ENCODE measurements at places on chromosomes 6 and 20.

DNA sequence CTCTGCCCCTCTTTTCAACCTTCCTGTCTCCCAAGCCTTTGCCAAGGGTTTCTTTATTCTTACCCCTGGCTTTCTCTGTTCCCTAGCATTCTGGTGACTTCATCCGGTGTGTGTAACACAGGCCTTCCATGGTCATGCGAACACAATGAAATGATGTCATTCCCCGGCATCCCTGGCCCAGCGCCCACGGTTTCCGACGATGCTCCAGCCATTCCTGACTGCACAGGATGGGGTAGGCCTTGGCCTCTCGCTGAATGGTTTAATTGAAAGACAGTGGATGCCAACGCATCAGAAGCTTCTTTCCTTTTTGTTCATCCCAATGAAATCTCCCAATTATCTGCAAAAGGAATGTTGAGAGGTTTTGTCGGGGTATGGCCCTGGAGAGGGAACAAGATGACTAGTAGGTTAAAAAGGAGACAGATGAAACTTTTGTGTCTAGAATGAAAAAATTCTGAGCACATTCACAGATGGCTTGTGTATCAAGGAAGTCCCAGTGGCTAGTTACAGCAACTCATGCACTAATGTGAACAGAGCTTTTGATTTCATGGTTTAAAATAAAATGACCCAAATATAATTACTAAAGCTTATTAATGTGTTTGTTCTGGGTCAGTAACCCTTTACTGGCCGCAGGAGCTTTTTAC is 655.0 kb downstream of the QKI start:
- DNase-seq, result peak; percentile 42

DNA sequence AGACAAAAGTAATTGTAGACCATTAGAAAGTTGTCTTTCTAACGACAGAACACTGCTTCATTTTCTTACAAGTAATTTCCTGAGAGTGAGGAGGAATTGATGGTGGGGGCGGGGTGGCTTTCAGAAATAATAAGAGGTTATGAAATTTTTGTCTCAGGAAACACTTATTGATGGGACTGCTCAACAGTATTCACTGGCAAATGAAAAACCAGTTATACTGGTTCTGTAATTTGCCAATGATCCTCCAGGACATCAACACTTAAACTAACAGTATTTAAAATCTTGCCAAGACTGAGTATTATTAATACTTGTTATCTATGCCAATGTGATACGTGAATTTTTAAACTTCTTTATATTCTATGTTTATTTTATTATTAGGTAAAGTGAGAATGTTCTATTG is 41.8 kb upstream of the FUT9 start:
- DNase-seq, result no peak

DNA sequence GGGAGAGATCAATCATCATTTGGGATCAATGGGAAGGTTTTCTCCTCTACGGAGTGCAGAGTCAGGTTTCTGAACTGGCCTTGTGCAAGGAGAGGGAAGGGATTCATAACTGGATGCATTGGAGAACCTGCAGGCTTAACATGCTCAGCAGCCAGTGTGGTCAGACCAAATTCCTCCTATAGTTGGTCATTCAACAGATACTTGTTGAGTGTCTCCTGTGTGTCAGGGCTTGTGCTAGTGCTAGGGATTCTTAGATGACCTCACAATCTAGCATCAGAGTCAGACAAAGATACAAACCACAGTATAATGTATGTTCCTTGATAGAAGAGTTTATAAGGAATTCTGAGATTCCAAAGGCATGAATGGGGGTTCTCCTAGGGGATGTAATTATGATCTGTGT is 23.9 kb downstream of the RALY start:
- peak; percentile 96 for DNase-seq

- DNase-seq, result no peak
These were observed 166.0 kb downstream of the DLL1 start for GRCh38 chr6:170124836-170125235.

DNA sequence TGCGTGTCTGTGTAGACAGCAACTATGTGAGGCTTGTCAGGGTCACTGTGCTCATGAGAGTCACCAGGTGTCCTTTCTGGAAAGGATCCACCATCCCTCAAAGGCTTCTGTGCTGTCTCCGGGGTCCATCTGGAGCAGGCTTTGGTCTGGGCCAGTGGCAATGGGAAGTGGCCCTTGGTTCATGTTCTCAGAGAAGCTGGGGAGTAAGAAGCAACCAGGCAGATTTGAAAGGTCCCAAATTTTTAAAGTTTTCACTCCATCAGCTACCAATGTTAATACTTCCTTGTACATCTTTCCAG is 68.2 kb downstream of the GCNT2 start:
- no peak for DNase-seq

DNA sequence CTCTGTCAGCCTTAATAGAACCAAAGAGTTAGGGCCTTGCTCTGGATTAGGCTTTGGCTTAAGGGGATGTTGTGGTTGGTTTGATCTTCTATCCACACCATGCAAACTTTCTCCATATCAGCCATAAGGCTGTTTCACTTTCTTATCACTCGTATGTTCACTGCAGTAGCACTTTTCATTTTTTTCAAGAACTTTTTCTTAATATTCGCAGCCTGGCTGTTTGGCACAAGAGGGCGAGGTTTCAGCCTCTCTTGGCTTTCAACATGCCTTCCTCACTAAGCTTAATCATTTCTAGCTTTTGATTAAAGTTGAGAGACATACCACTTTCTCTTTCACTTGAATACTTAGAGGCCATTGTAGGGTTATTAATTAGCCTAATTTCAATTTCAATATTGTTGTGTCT is 193.1 kb downstream of the NRN1 start:
- no peak for DNase-seq

DNA sequence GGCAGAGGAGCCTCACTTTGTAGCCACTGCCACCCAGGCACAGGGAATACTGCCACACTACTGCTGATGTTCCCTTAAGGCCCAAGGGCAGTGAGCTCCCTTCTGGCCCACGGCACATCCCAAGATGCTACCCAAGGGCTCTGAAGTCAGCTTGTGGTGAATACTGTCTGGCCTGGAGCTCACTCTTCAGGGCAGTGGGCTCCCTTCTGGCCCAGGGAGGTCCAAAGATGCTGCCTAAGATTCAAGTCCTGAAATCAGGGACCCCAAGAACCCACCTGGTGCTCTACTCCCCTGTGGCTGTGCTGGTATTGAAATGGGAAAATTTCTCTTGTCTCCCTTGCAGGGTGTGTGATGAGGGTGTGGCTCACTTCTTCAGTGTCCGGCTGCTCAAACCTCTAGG is 132.8 kb downstream of the TINAG start:
- no peak for DNase-seq

DNA sequence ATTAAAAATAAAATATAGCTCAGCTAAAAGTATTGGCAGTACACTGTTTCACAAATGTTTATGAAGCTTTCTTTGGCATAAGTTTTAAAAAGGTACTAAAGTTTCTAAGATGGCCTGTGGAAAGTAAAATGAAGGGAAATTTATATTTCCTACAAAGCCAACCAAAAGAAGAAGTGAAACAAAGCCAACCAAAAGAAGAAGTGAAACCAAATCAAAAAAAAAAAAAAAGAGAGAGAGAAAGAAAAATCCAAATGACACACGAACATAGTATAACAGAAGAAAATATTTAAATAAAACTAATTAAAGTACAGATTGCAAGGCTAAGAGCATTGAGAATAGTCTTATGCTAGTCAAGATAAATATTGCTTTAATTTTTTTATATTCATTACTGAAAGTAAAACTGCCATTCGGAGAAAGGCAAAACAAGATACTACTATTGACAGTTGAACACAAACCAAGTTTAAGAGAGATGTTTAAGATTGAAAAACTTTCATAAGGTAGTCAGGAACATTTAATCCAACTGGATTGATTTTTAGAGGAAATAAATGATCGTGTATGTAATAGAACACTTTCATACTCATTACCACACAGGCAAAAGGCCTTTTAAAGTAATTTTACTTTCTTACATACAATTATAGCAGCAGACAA is 12.8 kb upstream of the KHDRBS2 start:
- DNase-seq, result no peak

GRCh38 chr6:127077886-127078285 is 40.6 kb upstream of the RSPO3 start:
- no peak for DNase-seq

- no peak for DNase-seq
These were observed 42.1 kb upstream of the SLC22A3 start for GRCh38 chr6:160305926-160306713.

GRCh38 chr6:74651948-74652842 is 553.7 kb downstream of the COL12A1 start:
- DNase-seq, result peak; percentile 63

DNA sequence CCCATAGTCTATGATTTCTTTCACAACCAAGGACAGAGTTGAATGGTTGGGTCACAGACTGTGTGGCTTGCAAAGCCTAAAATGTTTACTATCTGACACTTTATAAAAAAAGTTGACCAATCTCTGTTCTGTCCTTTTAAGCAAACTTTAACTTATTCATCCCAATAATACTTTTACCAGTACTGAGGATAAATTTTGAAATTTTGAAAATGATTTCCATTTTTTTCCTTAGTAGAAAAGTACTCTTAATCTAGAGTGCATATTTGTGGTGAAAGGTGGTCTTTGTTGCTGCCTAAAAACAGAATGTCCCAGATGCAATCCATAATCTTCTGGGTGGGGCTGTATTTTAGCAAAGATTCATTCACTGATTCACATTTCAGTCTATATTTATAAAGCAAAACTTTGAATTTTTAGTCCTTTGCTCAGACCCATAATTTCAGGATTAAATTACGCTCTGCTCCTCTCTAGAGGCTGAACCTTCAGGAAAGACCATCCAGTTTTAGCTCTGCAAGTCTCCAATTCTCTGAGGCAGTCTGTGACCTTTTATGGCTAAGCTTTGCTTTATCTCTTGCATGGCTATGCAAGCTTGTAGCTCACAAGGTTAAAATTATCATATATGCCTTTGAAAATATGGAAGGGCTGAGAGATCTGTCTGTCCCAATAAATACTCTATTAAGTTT is 573.5 kb downstream of the COL12A1 start:
- DNase-seq, result no peak

- DNase-seq, result peak; percentile 98
These were observed 9.6 kb downstream of the CLDN20 start for GRCh38 chr6:155273431-155273830.

DNA sequence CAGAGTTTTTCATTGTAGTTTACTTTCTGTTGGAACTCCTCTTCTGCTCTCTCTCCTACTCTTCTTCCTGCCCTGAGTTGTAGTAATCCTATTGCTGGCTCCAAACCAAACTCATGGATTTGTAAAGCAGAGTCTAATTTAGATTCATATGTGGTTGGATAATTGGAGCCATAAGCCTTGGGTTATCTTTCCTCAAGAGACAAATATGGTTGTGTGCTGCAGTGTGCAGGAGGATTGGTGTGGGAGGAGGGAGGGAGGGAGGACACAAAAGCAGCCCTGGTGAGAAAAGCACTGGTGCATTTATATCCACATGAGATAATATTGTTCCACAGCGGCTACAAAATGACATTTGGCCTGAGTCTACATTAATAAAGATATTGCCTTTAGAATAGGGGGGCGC is 4.2 kb downstream of the HLA-G start:
- DNase-seq, result no peak

DNA sequence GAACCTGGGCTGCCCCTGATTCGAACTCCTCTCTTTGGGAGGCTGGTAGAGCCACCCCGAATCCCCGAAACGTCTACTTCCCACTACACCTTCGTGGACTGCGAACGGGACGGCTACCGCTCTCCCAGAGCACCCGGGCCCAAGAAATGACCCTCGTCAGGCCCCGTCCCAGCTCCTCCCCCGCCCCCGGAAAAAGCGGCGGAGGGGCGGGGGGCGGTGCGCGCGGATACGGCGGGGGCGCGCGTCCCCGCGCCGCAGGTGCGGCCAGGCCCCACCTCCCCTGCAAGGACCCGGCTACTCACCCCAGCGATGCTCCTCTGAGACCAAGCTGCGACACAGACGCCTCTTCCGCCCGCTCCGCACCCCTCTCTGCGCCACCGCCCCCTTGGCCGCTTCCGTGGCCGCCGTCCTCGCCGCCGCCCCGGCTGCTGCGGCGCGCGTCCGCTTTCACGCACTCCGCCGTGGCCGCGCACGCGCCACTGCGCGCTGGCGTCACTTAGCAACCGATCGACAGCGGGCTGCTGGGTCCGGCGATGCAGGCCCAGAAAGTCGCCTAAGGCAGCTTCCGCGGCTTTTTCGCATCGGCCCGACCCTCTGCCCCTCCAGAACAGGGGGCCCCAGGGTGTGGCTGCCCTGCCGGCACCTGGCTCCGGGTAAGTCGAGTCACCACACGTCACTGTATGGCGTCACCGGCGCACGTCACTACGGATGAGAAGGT is at the start of gene BTBD9:
Gene BTBD9 (minus strand): TSS at position 432 of the 718 bp plus-strand sequence.
- peak; percentile 81 for DNase-seq

DNA sequence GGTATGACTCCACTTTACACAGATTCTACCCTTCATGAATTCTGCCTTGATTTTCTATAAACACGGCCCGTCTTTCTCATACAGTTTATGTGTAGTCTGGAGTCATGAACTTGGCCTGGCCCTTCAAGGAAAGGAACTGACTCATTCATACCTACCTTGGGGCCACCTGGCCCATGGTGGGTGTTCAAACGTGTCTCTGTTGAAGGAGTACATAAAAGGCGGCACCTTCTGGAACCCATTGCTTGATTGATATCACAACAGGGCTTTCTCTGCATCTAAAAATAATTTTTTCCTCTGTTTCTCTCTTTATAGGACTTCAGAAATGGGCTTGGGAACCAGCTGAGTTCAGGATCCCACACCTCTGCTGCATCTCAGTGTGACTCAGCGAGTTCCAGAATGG is 363.0 kb upstream of the SOX4 start:
- no peak for DNase-seq

GRCh38 chr6:28296520-28297060 is 15.2 kb downstream of the PGBD1 start:
- DNase-seq, result no peak

DNA sequence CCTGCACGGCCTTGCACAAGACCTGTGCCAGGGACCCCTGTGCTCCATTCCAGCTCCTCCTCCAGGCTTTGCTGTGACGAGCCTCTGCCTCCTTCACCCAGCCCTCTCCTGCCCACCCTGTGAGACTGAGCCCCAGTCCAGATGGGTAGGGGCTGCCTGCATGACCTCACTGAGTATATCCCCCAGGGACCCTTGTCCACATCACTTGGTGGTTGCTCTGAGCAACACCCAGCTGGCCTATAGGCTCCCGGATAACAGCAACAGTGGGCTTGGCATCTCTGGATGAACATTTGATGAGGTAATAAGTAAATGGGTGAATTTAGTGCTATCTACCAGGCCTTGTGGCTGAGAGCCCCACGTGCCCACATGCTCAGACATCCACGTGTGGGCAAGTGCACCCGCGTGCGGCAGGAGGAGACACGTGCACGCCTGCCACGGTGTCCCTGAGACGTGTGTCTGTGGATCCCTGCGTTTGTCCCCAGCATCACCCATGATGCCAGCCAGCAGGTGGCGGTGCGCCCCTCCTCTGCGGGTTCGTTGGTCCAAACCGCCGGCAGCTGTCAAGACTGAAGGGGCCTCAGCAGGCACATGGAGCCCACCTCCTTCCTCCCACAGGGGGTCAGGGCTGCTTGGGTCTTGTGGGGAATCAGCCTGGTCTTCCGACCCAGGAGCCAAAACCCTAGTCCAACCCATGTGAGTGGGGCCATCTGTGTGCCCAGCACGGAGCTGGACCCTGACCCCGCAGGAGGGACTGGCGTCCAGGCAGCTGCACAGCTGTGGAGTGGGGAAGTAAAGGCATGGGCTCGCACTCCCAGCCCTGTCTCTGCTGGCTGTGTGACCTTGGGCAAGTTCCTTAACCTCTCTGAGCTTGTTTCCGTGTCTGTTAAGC is 45.9 kb downstream of the FGD2 start:
- peak; percentile 78 for DNase-seq
